ENCODE measurements at places on chromosomes 3 and 15.

DNA sequence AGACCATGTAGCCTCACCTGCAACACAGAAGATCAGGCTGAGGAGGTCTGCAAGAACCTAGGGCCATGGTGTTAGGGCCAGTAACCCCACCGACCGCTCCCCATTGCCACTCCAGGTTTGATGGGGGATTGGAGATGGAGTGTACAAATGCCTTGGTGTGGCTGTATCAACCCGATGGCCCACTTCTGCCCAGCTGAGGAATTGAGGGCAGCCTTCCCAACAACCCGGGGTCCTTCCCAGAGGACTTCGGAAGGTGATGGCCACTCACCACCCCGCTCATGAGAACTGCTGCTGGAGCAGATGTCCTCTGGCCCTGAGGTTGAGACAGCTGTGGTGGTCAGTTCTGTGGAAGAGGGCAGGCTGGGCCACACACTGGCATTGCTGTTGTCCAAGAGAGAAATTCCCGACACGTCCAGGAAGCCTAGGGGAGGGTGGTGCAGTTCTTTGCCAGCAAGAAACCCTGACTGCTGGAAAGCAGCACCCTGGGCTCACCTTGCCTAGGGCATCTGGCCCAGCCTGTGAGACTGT lies 8.9 kb downstream of the GORASP1 start:
- DNase-seq: no peak

DNA sequence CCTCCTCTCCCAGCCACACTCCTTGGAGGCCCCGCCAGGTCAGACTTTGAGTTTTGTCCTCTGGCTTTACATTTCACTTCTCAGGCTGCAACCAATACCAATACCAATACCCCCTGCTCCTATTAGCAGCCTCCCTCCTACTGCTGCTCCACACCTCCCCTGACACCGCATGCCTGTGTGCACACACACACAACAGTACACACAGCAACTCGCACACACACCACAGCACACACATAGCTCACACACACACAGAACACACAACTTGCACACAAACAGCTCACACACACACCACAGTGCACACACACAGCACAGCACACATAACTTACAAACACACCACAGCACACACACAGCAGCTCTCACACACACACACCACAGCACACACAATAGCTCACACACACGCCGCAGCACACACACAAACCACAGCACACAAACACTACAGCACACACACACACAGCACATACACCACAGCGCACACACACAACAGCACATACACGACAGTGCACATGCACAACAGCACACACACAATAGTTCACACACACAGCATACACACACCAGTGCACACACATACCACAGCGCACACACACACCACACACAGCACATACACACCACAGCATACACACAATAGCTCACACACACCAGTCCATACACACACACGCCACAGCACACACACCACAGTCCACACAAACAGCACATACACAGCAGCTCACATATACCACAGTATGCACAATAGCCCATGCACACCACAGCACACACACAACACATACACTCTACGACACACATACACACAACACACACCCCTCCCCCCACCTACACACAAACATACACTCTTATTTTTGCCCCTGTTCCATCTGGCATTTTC lies 204.7 kb downstream of the UACA start:
- no peak for DNase-seq

GRCh38 chr3:188421836-188422540 lies 268.0 kb downstream of the LPP start:
- no peak for DNase-seq

GRCh38 chr3:184654375-184654774 lies 57.5 kb downstream of the MAGEF1 start:
- DNase-seq: no peak

DNA sequence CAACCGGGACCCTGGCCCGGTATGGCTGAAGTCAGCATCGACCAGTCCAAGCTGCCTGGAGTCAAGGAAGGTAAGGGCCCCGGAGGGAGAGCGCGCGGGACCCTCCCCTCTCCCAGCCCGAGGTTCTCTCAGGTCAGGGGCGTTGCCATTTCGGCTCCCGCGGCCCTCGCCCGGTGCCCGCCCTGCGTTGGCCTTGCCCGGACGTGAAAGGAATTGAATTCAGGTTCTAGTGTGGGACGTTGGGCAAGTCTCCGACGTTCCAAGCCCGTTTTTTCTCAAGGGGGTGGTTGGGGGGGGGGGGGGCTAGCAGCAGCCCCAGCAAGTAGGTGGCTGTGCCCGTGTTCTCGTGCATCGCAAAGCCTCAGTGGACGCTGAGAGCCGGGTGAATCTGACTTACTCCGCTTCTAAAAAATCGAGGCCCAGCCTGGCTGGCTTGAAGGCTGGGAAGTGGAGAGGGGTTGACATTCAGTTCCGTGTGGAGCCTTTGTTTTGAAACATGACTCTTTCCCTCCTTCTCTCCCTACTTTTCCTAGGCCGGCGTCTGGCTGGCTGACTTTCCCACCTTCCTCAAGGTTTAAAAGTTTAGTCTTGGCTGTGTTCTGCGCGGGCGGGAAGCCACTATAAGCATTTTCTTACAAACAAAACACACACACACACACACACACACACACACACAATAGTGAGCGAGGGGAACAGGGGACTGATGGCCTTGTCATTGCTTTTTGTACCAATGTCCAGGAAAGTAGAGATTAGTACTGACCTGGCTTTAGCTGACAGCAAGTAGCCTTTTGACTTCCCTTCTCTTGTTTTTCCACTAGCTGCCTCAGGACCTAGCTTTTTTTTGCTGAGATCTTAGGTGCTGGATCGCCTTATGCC lies at the start of gene UTS2B:
TSS of gene UTS2B (minus strand) at position 873 of the 876 bp plus-strand sequence. CDS start 48,337 bp downstream, outside the sequence.
- DNase-seq: no peak

DNA sequence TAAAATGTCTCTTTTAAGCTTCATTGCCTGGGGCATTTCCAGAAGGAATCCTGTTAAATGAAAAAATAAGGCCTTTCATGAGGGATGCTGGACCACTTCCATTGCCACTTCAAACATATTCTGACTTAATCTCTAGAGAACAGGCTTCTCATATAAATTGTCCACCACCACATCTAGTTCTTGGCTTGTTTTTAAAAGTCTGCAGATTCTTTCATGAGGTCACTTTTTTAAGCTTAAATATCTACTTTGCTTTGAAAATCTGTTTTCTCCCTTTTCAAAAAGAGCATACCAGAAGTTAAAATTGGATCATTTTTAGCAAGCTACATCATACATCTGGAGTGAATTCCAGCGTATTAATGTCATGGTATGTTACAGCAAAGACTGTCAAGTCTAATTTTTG lies 131.6 kb downstream of the C3orf70 start:
- no peak for DNase-seq

DNA sequence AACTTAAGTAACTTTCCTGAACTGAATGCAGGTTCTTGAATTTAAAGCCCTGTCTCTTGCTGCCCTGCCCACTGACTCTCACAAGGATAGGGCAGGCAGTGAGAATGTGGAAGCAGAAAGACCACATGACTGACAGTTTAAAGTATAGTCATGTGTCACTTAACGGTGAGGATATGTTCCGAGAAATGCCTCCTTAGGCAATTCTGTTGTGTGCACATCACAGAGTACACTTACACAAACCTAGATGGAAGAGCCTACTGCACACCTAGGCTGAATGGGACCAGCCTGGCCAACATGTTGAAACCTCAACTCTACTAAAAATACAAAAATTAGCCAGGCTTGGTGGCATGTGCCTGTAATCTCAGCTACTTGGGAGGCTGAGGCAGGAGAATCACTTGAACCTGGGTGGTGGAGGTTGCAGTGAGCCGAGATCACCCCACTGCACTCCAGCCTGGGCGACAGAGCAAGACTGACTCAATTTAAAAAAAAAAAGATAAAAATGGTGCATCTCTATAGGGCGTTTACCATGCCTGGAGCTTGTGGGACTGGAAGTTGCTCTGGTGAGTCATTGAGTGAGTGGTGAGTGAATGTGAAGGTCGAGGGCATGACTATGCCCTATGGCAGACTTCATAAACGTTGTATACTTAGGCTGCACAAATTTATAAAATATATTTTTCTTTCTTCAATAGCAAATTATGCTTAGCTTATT lies 18.9 kb upstream of the COPG1 start:
- DNase-seq: no peak

DNA sequence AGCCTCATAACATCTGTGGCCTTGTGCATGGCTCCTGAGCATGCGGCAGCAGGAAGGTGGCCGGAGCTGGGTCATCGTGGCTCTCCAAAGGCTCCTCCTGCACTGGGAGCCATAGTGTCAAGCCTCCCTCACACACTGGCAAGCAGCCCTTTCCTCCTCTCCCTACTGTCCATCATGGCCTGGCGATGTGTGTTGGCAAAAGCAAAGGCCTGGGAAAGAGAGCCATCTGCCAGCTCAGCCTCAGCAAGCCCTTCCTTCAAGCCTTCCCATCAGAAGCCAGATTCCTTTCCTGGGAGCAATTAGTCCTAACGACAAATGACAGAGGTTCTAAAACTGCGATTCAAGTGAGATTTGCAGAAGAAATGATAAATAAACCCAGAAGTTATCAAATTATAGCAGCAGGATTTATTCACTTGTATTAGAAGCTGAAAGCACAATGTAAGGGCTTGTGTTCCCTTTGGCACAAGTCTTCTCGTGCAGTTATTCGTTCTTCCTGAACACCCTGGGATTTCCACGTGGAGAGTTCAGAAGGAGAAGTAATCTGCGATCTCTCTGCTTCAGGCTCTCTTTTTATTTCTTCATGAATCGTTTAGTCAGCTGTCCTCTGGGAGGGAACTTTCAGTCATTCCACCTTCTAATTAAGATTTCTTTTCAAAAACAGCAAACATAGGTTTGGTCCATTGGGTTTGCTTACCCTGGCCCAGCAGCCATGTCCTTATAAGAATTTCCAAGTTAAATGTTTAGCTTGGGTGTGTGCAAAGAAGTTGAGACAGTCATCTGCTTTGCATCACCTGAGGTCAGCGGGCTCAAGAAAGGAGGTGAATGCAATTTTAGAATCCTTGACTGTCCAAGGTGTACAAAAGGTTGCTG lies 110.3 kb upstream of the TMC3 start:
- no peak for DNase-seq

GRCh38 chr15:31265871-31266711 lies 60.5 kb upstream of the KLF13 start:
- DNase-seq: no peak

- no peak for DNase-seq
Observed at GRCh38 chr15:78055919-78056713, 21.4 kb downstream of the TBC1D2B start.

- DNase-seq: no peak
Observed at GRCh38 chr3:23633261-23633960, 172.3 kb upstream of the UBE2E1 start.

DNA sequence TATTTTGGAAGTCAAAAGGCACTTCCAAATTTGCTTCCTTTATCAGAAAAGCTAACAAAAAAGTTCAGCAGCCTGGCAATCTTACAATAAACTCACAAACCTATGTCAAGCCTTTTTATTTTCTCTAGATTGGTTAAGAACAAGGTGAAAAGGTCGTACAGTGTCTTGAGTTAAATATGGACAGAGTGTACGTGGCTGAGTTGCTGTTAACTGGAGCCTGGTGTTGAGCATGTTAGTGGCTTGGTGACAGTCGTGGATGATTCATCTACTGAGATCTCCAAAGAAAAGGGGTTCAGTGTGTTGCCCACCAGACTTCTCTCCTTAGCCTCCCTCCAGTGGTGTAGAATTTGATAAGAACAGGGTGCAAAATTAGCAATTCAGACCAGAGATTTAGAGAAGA lies 89.7 kb downstream of the SSR3 start:
- DNase-seq: no peak

DNA sequence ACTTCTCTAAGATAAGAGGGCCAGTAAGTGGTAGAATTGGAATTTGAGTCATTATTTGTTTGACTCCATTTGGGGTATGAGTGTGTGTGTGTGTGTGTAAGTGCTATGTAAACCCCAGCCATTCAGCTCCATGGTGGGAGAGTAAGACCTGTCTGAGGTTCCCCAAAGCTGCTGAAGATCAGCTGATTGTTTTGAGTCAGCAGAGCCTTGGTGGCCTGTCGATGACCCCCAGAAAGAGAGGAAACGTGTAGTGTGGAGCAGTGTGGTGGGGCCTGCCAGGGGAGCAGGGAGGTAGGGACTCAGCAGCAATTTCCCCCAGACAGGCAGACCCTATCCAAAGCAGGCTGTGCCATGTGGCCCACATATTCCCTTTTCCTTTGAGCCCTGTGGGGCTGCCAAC lies 5.3 kb downstream of the DVL3 start:
- no peak for DNase-seq

GRCh38 chr3:136604961-136605360 lies 147.2 kb downstream of the STAG1 start:
- DNase-seq: no peak

DNA sequence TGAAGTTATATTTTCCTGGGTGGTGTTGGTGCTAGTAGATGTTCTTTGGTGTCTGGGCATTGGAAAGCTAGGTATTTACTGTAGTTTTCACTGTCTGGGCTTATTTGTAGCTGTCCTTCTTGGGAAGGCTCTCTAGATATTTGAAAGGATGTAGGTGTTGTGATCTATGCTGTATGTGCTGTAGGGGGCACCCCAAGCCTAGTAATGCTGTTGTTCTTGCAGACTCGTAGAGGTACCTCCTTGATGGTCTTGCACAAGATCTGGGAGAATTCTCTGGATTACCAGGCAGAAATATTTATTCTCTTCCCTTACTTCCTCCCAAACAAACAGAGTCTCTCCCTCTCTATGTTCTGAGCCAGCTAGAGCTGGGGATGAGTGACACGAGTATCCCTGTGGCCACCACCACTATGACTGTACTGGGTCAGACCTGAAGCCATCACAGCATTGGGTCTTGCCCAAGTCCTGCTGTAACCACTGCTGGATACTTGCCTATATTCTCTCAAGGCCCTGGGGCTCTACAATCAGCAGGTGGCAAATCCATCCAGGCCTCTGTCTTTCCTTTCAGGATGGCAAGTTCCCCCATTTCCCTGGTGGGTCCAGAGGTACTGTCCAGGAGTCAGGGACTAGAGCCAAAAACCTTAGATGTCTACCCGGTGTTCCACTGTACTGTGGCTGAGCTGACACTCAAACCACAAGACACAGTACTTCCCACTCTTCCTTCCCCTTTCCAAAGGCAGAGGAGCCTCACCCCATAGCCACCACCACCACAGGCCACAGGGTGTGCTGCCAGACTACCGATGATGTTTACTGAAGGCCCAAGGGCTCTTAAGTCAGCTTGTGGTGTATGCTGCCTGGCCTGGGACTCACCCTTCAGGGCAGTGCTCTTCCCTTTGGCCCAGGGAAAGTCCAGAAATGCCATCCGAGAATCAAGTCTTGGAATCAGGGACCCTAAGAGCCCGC lies 195.2 kb upstream of the DPPA4 start:
- DNase-seq: no peak
